ENCODE measurements at places on chromosomes 11 and 22.

GRCh38 chr22:31107894-31108218 is 488 bp upstream of the SELENOM start:
- no peak for DNase-seq

- DNase-seq, result no peak
Observed at GRCh38 chr11:2433106-2433925, 11.0 kb downstream of the TRPM5 start.

- DNase-seq, result no peak
Observed at GRCh38 chr11:45178890-45179671, 32.6 kb downstream of the PRDM11 start.

DNA sequence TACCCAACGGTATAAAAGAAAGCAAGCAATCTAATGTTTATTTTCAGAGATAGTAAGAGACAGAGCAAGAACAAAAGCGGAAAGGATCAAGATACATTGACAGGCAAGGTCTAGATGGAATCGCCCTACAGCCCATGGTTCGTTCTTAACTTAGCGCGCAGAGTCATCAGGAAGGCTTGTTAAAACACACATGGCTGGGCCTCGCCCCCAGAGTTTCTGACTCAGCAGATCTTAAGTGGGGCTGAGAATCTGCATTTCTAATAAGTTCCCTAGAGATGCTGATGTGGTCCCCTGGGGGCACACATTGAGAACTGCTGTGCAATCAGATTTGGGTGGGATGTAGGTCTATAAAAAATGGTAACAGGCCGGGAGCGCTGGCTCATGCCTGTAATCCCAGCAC is 35.8 kb upstream of the CHRM4 start:
- no peak for DNase-seq

- no peak for DNase-seq
Observed at GRCh38 chr11:104238916-104239315, 75.0 kb upstream of the PDGFD start.

DNA sequence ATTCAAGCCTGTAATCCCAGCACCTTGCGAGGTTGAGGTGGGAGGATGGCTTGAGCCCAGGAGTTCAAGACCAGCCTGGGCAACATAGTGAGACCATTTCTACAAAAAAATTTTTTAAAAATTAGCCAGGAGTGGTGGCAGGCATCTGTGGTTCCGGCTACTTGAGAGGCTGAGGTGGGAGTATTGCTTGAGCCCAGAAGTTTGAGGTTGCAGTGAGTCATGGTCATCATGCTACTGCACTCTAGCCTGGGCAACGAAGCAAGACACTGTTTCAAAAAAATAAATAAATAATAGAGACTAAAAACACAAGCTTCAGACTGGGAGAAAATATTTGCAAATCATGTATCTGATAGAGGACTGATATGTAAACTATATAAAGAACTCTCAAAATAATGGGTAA is 33.2 kb downstream of the BTBD10 start:
- no peak for DNase-seq

DNA sequence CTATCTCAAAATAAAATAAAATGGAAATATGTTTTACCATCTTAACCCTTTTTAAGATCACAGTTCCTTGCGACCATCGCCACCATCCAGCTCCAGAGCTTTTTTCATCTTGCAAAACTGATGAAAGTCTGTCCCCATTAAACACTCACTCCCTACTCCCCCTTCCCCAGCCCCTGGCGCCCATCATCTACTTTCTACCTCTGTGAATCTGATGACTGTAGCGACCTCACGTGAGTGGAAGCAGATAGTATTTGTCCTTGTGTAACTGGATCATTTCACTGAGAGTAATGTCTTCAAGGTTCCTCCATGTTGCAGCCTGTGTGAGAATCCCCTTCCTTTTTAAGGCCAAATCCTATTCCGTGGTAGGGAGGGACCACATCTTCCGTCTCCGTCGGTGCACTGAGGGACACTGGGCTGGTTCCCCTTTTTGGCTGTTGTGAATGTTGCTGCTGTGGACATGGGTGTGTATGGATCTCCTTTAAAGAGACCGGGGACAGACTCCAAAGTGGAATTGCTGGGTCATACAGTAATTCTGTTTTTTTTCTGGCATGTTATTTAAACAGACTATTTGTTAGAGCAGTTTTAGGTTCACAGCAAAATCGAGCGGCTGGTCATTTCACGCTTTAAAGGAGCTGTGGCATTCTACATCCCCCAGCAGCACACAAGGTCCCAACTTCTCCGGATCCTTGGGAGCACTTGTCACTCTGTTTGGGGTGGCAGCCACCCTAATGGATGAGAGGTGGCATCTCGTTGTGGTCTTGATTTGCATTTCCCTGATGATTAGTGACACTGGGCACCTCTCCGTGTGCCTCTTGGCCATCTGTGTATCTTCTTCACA is 120.0 kb downstream of the KCNQ1 start:
- no peak for DNase-seq

DNA sequence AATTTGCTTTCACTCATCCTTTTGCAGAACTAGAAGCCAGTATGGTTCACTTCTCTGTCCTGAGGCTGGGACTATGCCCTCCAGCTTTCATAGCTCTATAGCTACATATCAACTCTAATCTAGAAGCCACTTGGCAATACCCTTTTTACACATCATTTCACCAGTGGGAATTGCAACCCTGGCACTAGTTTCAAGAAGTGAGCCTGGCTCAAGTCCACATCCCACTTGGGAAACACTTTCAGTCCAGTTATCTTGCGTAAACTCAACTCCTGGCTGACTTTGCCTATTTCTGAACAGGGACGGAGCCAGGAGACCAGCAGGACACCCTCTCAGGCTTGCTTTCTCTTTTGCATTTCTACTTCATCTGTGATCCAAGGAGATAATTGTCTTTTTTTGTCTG is 19.9 kb upstream of the FAT3 start:
- no peak for DNase-seq

- DNase-seq, result no peak
Observed at GRCh38 chr11:83471831-83472727, 185.9 kb upstream of the CCDC90B start.

DNA sequence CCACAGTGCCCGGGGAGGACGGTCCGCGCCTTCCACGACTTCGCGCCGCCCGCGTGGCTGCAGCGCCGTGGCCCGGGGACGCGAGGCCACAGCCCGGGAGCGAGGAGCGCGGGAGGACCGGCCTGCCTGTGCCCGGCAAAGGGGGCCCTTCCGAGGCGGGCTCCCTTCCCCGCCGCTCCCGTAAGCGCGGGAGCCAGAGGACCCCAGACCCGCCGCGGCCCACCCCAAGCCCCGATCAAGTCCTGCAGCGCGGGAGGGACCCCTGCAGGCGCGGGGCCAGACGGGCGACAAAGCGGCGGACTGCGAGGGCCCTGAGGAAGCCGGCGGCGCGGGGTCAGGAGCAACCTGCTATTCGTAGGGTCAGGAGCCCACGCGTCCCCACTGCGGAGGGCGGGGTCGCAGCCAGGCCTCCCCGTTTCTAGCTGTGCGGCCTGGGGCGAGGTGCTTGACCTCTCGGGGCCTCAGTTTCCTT is 110.3 kb downstream of the WNT7B start:
- peak; percentile 55 for DNase-seq

DNA sequence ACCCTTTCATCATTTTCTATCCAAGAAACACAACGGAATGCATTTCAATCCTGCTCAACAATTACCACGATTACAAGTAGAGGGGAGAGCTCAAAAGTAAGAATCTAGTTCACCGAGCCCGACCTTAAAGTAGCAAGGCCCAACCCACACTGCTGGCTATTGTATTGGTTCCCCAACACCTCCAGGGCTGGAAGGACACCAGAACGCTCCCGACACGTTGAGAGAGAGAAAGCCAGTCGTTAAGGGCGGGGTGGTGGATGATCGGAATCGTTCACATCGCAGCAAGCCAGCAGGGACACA is 690 bp downstream of the CKAP5 start:
- no peak for DNase-seq

DNA sequence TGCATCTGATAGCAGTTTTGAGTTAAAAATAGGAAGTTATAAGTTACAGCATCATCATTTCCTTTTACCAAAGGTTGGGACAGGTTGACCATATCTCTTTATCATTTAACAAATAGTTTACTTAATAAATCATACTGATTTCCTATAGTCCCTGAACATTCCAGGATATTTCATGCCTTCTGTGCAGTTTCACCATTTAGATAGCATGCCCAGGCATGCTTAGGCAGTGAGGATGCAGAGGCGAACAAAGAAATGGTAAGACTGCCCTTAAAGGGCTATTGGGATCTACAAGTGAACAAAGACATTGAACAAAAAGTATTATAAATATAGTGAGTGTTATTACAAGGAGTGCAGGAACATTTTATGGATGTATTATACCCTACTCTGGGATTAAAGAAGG is 96.4 kb downstream of the PRMT3 start:
- DNase-seq, result no peak

- DNase-seq, result no peak
Observed at GRCh38 chr11:123581651-123582399, 72.6 kb downstream of the SCN3B start.

DNA sequence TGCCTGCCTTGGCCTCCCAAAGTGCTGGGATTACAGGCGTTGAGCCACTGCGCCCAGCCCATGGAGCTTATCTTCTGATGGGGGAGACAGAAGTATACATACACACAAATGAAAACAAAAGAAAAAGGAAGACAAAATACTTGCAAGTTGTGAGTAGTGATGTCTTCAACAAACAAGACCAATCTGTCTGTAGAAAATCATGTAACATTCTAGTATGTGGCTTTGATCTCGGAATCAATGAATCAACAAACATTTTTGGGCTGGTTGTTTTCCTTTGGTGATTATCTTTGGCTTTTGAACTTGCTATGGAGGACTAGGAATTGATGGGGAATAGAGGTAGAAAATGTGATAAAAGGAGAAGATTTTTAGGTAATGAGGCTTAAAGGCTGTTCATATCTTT is 3.4 kb upstream of the CTNND1 start:
- no peak for DNase-seq

- DNase-seq, result no peak
Observed at GRCh38 chr11:71914617-71915189, 13.7 kb downstream of the XNDC1N start.

DNA sequence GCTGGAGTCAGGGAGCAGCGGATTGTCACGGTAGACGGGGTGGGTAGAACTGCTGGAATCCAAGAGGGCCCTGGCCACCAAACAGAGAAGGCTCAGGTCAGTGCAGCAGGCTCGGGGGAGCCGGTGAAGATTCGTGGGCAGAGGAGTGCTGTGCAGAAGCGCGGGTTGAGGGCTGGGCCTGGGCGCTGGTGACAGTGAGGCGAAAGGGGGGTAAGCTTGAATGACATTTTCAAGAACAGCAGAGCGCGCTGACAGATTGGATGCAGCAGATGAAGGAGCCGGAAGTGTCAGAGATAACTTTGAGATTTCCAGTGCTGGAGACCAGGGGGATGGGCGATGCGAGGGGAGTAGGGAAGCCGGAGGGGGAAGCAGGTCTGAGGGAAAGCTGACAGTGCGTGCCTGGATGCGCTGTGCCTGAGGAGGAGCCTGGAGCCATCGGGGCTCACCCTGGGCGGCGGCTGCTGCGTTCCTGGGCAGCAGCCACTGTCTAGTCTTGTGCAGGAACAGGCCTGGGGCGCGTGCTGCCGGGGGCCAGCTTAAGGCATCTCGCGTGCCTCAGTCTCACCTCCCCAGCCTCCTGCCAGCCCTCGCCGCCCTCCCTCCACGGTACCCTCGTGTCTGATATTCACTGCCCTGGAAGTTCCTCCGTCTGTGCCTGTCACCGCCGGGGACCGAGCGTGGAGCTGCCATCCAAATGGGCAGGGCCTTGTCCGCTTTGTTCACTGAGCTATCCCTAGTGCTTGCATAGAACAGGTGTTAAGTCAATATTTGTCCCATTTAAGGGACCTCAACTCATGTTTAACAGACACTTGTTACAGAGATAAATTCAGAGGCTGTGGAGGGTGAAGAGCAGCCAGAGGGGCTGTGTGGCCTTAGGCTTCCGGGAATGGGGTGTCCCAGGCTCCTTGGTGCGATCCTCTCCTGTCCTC is 5.2 kb downstream of the GRIK4 start:
- DNase-seq, result no peak

DNA sequence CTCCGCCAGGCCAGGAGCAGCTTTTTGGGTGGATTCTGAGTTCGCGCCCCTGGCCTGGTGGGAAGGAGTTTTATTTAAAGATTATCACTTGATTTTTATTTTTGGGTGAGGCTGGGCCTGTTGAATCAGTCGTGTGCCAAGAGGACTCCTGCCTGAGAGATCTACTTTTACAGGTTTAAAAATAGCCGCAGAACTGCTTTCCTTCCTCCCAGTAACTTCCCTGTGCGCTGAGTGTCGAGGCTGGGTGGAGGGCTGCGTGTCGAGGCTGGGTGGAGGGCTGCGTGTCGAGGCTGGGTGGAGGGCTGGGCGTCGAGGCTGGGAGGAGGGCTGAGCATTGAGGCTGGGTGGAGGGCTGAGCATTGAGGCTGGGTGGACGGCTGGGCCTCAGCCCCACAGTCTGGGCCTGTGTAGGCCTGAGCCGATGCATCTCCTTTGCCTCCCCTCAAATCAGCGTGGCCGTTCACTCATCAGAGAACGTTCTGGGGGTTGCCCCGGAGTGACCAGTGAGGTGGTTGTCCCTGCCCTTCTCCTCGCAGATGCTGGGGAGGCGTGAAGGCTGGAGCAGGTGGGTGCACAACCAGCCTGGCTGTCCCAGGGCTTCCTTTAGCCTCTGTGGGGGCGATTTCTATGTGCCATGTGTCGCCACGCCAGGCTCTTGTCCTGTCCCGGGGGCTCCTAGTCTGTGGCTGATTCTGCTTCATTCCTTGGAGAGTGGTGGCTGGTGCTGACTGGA is 30.1 kb downstream of the GRAMD4 start:
- no peak for DNase-seq
